ENCODE measurements at places on chromosomes 7 and 10.

DNA sequence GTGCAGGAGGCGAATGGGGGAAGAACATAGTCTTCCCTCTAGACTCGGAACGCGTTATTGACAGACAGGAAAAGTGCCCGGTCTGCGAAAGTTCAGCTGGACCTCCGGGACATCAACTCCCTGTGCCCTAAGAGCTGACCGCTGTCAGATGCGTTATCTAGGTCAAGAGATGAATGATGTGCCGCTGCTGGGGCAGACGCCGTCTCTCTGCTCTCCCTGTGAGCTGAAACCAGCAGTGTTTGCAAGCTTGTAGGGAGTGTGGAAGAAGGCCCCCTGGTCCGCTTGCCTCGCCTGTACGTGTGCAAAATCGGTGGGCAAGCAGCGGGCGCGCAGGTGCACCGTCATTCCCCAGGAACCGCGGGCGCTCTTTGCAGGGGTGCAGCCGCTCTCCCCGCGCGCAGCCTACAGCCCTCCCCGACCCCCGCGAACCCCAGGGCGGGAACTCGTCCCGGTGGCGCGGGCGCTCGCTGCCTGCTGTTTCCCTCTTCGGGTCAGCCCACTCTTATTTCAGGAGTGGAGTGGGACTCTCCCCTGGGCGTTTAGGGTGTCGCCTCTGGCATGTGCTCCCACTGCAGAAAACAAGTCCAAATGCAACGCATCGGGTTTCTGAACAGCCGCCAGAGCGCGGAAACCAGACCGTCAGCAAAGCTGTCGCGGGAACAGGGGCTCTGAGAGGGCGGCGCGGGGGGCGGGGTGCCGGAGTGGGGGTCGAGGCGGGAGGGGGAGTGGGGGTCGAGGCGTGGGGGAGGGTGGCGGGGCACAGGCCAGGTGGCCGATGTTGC lies 1.8 kb upstream of the PFKFB3 start:
- DNase-seq, result no peak

GRCh38 chr7:133623721-133624120 lies 370.8 kb downstream of the EXOC4 start:
- no peak for DNase-seq

GRCh38 chr7:40008223-40008815 lies 58.3 kb downstream of the CDK13 start:
- DNase-seq, result no peak

- no peak for DNase-seq
Measured at GRCh38 chr10:66862687-66863258, 63.1 kb upstream of the LRRTM3 start.

DNA sequence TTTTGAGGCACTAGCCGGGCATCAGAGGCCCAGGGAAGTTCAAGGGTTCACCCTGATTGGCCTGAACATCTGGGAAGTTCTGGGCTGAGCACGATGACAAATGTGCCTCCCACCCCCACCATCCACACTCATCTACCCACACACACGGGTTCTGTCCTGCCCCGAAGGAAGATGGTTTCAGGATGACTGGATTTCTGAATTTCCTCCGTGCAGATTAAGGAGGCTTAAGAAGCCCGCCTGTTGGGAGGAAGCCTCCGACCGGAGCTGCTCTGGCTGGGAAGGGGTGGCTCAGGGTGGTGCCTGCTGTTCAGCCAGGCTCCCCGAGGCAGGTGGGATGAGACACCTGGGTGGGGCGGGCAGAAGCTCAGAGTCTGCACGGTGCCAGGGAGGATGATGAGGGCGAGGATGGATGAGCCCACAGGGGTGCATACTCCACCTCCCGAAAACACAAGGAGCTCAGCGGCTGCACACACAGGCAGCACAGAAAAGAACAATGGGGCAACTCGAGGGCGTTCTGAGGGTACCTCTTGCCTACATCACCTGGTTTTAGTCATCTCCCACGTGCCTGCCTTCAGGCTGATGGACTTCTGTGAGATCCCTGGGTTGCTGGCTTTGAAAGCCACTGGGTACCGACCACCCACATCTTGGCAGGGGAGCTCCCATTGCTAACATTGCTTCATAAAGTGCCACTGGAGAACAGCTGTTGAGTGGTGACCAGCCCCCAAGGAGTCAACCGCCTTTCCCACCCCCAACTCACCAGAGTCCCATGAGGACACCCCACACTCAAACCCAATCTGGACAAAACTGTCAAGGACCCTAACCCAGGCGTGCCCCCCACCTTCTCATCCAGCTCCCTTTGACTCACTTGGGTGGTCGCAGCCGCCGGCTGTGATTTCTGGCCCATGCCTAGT lies 41.2 kb downstream of the CALML3 start:
- DNase-seq, result peak; percentile 87

DNA sequence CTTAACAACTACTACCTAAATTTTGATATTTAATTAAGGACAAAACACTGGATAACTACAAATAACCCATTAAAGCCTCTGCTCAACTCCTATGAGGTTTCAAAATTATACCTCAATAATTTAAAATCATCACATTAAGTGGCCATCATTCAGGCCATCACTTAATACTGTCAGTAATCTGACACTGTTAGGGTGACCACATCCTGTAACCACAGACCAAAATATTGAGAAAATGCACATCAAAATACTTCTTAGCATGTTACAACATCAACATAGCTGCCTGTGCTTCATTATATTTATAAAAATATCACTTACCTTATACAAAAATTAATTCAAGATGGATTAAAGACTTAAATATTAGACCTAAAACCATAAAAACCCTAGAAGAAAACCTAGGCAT lies 23.3 kb downstream of the SEM1 start:
- DNase-seq, result no peak

- DNase-seq, result no peak
Measured at GRCh38 chr7:73704640-73705550, 14.6 kb downstream of the STX1A start.

- no peak for DNase-seq
Measured at GRCh38 chr7:34550996-34551395, 107.0 kb upstream of the NPSR1 start.

DNA sequence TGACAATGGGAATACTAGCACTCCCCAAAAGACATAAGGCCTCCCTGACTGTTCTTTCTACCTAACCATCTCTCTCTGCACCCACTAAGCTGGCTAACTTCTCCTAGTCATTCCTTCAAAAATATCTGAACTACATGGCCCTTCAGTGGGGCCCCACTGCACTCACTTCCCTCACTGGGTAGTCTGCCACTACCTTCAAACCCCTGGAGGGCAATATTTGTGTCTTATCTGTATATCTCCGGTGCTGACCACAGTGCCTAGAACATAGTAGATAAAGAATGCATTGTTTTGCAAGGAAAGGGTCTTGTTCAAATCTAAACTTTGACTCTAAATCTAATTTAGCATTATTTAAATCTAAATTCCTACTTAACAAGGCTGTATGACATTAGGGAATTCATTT lies 44.3 kb downstream of the CACUL1 start:
- no peak for DNase-seq

DNA sequence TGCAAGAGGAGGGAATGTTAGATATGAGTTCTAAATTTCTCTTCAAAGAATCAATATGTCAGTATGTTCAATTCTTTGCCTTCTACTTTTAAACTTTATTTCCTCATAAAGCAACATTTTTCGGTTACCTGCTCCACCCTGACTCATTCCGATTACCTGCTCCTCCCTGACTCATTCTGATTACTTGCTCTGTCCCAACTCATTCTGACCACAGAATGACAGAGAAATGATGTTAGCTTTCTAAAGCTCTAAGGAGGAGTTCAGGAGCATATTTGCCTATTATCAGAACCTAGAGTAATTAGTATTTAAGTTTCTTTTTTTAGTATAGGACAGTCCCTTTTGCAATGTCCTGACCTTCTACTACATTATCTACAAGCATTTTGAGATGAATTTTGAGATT lies 24.5 kb upstream of the PPP1R9A start:
- no peak for DNase-seq

Measured in RWPE2 (cell line).